Fibroblast of villous mesenchyme (primary cell): ENCODE measurements at places on chromosomes 3 and 15. TPM values are rescaled to one million over a fixed set of nuclear protein-coding genes. Genes with fewer than 3 reads are reported as not detected.

Gene ROPN1
- under 0.01 TPM in 1 of 2 replicates, not detected in the other for total RNA-seq

Gene PAQR5
- total RNA-seq: 0.97 and 1.3 TPM in 2 replicates

DNA sequence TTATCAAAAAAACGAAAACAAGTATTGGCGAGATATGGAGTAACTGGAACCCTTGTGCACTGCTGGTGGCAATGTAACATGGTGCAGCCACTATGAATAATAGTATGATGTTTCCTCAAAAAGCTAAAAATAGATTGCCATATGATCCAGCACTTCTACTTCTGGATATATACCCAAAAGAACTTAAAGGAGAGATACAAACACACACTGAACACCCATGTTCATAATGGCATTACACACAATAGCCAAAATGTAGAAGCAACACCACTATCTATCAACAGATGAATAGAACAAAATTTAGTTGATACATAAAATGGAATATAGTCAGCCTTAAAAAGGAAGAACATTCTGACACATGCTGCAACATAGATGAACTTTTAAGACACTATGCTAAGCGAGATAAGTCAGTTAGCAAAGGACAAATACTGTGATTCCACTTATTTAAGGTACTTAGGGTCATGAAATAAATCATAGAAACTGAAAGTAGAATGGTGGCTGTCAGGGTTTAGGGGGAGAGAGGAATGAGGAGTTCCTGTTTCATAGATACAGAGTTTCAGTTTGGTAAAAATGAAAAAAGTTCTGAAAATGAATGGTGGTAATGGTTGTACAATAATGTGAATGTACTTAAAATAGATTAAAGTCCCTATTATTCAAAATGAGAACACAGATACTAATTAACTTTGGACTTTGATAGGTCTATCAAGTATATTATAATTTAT is 59.4 kb upstream of the IMPG2 start:
- peak; percentile 8 for DNase-seq

- no peak for DNase-seq
Observed at GRCh38 chr3:163266731-163267130, 1770.1 kb downstream of the OTOL1 start.

DNA sequence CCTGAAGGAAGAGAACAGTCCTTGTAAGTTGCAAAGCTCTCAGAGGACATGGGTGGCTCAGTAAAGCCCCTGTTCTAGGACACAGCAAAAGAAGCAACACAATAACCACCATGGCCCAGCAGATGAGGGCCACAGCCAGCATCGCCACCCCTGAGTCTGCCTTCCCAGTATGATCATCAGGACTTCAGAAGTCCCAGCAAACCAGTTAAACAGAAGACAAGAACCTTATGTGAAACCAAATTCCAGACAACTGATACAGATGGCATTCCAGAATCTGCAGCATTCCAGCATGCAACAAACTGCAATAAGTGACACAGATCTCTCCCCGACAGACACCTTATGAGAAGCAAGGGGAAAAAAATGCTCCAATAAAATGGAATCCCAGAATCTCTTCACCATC is 30.4 kb downstream of the SPINK8 start:
- DNase-seq: no peak

GRCh38 chr3:116256843-116257485 is 188.3 kb downstream of the LSAMP start:
- peak; percentile 9 for DNase-seq
